ENCODE measurements at places on chromosomes 5 and 9.
A peak's percentile ranks its signal among the peaks of the same experiment; 100 is the strongest.

GRCh38 chr9:98972716-98973115, 29.0 kb downstream of the COL15A1 start:
- DNase-seq, result peak; percentile 1

GRCh38 chr9:6089300-6089699, 73.9 kb upstream of the RANBP6 start:
- DNase-seq, result no peak

DNA sequence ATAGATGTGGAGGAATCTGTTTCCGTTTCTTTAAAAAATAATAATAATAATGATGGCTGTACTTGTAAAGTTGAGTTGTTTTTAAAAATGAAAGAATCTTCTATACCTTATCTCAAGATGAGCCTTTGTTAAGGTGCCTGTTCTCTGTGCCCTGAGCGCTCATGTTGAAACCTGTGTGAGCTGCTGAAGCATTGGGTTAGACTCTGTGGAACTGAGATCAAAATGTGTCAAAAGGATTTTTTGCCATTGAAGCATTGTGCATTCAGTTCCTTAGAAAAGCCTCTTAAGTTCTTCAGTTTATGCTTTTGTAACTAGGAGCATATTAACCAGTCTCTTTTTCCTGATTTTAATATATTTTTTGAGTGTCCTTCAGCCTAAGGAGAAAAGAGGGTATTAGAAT, 67.7 kb downstream of the NUP214 start:
- DNase-seq, result no peak

GRCh38 chr5:96649681-96650540, 12.3 kb upstream of the CAST start:
- no peak for DNase-seq

GRCh38 chr9:78041971-78042370, 10.4 kb upstream of the GNAQ start:
- DNase-seq, result no peak

Data from COR-L47 (cell line).